ENCODE measurements at places on chromosomes 16 and 17. TPM values are rescaled to one million over a fixed set of nuclear protein-coding genes. Genes with fewer than 3 reads are reported as not detected.

KREMEN2 gene
- 2.3 TPM for total RNA-seq

SCN4A gene
- 0.15 TPM for total RNA-seq

KRT222 gene
- total RNA-seq: 1.2 TPM

CCDC137 gene
- 14.4 TPM for total RNA-seq

CRYM gene
- 1.7 TPM for total RNA-seq

ZP2 gene
- not detected for total RNA-seq

TNP2 gene
- not detected for total RNA-seq

PARD6A gene
- 10.3 TPM for total RNA-seq

Measured in motor neuron (in vitro differentiated cells).